ENCODE measurements at places on chromosomes 16 and 17.

DNA sequence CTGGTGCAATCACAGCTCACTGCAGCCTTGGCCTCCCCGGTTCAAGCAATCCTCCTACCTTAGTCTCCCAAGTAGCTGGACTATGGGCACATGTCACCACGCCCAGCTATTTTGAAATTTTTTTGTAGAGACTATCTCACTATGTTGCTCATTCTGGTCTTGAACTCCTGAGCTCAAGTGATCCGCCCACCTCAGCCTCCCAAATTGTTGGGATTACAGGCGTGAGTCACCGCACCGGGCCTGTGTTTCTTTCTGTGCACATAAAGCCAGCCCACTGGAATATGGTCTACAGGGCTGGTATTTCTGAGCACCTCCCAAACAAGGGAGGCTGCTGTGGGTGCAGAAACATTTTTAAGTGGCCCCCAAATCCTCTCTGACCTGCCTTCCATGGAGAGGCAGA, 8.4 kb downstream of the TMEM95 start:
- no peak for DNase-seq

- no peak for DNase-seq
Measured at GRCh38 chr16:77863250-77863649, 74.9 kb downstream of the VAT1L start.

- no peak for DNase-seq
Measured at GRCh38 chr17:67784364-67785121, 40.8 kb upstream of the BPTF start.

DNA sequence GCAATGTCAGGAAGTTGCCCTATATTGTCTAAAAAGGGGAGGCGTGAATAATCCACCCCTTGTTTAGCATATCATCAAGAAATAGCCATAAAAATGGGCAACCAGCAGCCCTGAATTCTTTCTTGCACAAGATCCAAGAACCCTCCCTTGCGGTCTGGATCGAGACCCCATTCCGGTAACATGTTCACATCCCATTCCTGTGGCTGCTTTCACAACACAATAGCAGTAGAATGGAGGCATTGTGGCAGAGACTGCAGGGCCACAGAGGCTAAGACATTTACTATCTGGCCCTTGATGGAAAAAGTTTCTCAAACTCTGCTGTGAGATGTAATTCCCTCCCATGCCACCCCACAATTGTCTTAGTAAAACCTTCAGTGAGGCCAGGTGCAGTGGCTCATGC, 73.2 kb downstream of the RMI2 start:
- peak; percentile 32 for DNase-seq

DNA sequence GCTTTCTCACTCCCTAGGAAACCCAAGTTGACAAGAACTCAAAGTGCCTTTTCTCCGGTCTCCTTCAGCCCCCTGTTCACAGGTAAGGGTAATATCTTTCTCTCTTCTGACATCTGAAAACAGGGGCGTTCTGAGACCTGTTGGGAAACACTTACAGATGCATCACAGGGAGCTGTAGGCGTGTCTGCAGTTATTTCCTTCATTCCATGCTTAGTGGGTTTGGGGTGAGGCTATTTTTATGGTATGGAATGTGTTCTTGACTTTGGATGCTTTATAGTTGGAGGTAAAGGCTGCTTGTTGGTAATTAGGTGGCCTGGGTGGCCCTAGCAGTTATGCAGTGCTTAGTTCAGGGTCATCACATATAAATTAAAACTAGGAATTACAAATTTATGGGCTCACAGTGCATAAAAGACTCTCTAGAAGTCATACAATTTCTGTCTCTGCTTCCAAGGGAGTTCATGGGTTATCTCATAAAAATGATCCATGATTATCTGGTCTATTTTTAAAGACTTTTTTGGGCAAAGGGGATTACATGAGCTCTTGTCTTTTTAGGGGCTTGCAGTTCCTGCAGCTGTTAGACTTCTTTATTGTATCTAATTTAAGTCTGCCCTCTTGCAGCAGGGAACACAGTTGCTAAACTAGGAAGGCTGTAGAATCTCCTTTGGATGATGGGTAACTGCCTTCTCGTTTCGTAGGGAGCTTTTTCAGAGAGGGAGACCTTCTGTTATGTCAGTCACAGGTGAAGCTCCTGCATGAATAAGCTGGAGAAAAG, 10.2 kb downstream of the SOCS7 start:
- DNase-seq = no peak

DNA sequence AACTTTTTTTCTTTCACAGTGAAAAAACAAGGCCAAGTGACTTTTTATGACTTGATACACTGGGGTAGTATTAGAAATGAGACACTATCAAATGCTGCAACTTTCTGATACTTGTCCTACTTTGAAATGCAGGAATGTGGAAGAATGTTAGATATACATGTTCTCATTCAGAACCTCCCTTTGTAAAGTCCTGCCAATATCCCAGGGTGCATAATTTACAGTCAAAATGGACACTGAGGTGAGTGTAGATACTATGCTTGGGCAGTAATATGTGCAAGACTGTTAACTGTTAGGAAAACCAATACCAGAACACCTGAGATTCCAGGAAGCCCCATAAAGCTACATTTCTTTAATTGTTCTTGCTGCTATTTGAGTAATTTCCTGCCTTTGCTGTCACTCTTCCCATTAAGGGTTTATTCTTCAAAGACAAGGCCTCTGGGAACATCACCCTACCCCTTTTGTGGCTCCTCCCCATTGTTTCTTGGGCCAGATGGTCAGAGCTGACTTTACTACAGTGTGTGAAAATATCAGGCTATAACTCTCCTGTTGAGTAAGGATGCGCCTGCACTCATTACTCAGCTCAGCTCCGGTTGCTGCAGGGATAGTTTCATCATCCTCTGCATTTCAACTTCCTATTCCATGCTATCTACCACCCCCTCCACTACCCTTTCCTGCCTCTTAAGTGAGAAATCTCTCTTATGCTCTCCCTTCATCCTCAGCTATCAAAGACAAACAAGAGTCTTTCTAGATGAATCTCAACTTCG, 48.7 kb downstream of the TMEM100 start:
- no peak for DNase-seq

GRCh38 chr17:32664936-32665583, 178.3 kb downstream of the CDK5R1 start:
- no peak for DNase-seq

- no peak for DNase-seq
Measured at GRCh38 chr17:40190197-40191021, 13.1 kb downstream of the RAPGEFL1 start.

DNA sequence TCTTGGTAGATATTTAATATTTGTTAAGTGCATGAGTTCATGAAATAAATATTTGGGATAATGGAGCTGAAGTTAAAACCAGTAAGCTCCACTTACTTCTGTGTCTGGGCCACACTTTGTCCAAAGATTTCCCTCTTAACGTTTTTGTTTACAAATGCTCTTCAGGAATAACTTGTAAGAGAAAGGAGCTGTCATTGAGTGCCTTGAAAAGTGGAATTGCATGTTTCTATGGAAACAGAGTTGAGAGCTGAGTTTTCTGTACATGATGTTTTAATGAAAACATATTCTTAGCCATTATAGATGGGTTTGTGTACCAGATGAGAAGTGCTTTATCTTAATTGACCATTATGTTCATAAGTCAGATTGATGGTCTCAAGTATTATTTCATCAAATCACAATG, 1045.4 kb upstream of the EEF2KMT start:
- DNase-seq = no peak

DNA sequence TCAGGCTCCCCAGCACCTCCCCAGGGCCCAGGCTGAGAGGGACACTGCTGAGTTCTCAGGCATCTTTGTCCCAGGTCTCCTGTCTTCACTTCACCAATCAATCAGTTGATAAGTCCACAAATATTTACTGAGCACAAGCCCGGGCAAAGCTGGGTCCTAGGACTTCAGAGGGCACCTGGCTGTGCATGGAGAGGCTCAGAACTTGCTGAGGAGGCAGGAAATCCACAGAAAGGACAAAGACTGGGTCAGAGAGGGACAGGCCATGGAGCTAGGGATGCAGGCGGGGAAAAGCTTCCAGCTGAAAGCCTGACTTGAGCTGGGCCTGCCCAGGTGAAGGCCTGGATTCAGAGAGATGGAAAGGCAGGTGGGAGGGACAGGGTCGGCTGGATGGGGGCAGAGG, 33.2 kb upstream of the C1QL1 start:
- DNase-seq = no peak

Data from AG09309 (cell line).